ENCODE measurements at places on chromosomes 6 and 20. TPM values are rescaled to one million over a fixed set of nuclear protein-coding genes. Genes with fewer than 3 reads are reported as not detected.

MACROD2 gene
- 0.51 TPM for total RNA-seq

SIRPD gene
- total RNA-seq: not detected

TGM3 gene
- not detected for total RNA-seq

PANK2 gene
- total RNA-seq: 127 TPM

GNAS-AS1 gene
- not detected for total RNA-seq

BPIFB2 gene
- total RNA-seq: 54.5 TPM
